ENCODE measurements at places on chromosomes 5 and 9.

DNA sequence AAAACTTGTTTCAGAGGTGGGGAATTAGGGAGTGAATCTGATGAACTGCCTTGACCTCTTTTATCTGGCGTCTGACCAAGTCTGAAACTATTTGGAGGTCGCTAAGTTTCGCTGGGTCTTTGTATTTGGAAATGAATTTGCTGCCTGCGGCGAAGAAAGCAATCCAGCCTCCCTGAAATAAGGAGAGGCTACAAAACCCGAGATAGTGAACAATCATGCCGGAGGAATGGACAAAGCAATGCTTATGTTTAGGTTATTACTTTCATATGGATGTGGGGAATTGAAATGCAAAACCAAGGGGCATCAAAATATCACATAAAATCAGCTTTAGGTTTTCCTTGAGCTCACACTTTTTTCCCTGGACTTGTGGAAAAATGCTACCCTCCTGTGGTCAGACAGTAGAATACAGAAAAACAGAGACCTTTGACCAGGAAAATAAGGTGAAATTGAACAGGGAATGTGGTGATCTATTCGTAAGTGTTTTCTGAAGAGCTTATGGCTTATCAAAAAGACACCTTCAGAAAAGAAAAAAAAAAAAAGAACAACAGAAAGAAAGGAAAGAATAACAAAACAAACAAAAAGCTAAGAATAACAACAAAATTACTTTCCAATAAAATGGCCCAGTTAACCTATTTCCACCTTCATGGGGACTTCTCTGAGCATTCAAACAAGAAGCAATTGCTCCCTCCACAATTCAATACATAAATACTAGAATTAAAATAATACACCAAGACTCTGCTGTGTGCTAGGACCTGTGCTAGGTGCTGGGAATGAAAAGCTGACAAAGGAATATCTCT lies 68.6 kb upstream of the DPYSL3 start:
- DNase-seq: no peak

- no peak for DNase-seq
Measured at GRCh38 chr5:115641948-115642347, 16.1 kb upstream of the TMED7 start.

- no peak for DNase-seq
Measured at GRCh38 chr5:167049771-167050567, 1241.5 kb upstream of the WWC1 start.

- DNase-seq: no peak
Measured at GRCh38 chr9:98529841-98530240, 178.9 kb downstream of the GABBR2 start.

GRCh38 chr5:66410122-66410521 lies 186.1 kb upstream of the MAST4 start:
- DNase-seq: no peak

GRCh38 chr9:93525476-93525875 lies 50.9 kb upstream of the PHF2 start:
- DNase-seq: no peak

DNA sequence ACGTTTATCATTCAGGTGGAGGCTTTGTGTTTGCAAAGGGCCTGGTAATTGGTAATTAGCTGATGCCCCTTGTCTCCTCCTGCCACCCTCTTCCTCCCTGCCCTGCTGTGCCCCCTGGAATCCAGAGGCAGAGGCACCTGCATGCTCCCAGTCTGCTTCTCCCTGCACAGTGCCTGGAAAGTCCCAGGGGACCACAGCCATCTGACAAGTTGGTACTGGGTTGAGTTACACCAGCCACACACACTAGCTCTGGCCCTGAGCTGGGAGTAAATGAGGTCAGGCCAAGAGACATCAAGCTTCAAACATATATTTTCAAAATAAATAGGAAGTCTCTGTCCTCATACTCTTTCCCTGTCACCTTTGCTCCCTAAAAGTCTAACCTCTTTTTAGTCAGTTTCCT lies 56.3 kb downstream of the INSYN2B start:
- DNase-seq: no peak

GRCh38 chr5:8508231-8508630 lies 639.3 kb downstream of the MTRR start:
- DNase-seq: no peak

DNA sequence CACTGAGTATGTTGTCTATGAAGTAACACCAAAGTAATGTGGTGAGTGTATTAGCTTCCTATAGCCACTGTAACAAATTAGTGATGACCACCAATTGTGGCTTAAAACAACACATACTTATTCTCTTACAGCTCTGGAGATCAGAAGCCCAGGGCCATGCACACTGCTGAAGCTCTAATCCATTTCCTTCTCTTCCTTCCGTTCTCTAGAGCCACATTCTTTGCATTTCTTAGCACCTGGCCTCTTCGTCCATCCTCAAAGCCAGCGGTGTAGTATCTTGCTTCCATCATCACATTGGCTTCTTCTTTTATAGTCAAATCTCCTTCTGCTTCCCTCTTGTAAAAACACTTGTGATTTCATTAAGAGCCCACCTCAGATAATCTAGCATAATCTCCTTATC lies 230.3 kb upstream of the RFX3 start:
- no peak for DNase-seq

DNA sequence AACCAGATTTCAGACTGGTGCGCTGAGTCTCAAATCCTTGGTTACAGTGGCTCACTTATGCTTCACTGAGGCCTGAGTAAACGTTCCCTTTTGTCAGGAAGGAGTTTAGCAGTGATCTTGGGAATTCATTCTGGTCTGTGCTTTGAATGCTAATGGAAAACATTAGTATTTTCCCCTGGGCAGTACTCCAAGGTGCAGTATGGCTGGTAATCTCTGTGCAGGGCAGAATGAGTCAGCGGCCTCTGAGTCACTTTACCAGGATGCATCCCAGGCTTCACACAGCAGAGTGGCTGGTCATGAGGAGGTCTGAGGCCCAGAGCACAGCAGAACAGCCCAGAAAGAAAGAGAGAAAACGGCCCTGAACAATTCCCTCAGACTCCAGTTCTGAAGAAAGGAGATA lies 54.0 kb downstream of the PCA3 start:
- no peak for DNase-seq

DNA sequence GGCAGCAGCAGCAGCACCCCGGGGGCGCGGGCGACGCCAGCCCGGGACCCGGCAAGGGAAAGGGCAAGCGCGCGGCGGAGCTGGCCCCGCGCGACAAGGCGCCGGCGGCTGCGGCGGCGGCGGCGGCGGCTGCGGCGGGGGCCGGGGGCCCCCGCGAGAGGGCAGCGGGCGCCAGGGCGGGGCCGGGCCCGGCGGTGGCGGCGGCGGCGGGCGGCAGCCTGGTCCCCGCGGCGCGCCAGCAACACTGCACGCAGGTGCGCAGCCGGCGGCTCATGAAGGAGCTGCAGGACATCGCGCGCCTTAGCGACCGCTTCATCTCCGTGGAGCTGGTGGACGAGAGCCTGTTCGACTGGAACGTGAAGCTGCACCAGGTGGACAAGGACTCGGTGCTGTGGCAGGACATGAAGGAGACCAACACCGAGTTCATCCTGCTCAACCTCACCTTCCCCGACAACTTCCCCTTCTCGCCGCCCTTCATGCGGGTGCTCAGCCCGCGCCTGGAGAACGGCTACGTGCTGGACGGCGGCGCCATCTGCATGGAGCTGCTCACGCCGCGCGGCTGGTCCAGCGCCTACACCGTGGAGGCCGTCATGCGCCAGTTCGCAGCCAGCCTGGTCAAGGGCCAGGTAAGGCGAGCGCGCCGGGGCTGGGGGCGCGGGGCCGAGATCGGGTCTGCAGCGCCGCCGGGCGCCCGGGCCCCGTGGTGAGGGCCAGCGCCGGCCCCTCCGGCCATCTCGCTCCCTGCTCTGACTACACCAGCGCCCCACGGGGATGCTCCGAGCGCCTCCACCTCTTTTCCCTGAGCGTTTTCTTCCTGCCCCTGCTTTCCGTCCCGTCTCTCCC lies at the start of gene UBE2QL1:
UBE2QL1 (plus strand) TSS at position 238 of the 843 bp plus-strand sequence; CDS start at position 273, 35 bp downstream.
- no peak for DNase-seq

GRCh38 chr9:111900151-111900857 lies 3.7 kb downstream of the UGCG start:
- no peak for DNase-seq

DNA sequence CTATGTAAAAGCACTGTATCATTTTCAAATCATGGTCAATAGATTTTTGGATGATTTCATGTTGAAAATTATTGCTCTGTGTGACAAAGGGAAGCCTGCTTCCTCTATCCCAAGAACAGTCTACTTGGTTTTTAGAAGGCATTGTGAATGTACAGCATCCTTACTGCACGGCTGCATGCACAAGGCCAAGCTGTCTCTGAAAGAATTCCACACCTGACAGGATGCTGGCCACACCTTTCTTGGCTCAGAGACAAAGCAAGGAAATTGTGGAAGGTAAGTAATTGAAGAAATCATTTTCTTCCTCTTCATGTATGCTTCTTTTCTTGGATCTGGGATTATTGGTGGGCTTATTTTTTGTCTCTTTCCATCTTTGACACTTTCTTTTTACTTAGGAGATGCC lies 53.7 kb upstream of the VCAN start:
- DNase-seq: no peak

GRCh38 chr5:67659288-67659687 lies 462.7 kb upstream of the CD180 start:
- DNase-seq: no peak

GRCh38 chr5:93257616-93258015 lies 323.4 kb downstream of the NR2F1-AS1 start:
- no peak for DNase-seq

- DNase-seq: no peak
Measured at GRCh38 chr9:92780206-92780605, 15.6 kb upstream of the BICD2 start.

DNA sequence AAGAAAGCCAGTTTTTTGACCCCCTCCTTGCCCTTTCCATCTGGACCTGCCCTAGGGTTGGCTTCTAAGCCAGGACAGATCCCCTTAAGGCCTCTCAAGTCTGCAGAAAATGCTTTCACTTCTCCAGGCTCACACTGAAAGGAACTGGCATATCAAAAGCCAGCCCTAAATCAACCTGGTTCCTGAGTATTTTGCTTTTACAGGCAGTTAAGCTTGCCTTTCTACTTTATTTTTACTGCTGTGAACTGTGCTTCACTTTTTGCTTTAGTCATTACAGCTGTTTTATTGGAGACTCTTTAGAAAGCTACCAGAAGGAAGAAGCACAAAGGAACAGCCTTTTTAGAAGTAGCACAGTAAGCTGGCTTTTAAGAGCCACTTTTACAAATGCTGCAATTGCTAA lies 5.0 kb downstream of the TARS1 start:
- no peak for DNase-seq

DNA sequence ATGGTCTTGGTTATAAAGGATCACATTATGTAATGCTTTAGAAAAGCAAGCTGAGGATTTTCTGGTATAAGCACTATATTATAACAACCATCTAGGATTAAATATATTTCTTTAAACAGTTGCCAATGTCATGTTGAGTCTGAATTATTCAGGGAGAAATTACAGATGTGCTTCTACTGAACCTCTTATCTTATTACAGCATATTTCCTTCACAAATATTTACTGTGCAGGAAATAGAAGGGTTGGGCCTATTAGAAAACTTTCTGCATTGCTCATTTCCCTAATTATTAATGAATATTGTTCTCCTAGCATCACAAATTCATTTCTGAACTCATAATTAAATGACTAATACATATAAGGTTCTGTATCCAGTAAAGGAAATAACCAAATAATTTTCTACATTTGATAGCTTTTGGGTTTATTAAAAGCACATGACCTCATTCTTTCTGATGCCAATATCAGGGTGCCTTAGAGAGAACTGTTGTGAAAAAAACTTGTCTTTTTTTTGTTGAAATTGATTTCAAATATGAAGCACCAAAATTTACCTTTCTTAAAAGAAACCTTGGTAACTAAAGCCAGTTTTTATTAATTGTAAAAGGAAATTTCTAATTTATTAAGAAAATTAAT lies 476.8 kb upstream of the PTGER4 start:
- no peak for DNase-seq

DNA sequence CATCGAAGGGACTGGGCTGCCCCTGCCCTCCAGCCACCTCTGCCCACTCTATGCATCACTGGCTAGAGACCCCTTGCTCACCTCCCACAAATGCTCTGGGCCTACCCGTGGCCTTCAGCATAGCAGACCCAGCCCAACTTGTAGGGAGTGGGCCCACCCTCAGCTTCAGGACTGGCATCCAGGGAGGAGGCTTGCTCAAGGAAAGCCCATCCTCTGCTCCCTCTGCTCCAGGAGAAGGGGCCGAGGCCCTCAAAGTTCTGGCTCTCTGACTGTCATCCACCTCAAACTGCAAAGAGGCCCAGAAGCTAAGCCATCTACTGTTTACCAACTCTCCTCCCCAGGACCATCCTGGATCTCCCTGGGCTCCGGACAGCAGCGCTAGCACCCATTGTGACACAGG lies 84.5 kb downstream of the C5orf15 start:
- DNase-seq: no peak

DNA sequence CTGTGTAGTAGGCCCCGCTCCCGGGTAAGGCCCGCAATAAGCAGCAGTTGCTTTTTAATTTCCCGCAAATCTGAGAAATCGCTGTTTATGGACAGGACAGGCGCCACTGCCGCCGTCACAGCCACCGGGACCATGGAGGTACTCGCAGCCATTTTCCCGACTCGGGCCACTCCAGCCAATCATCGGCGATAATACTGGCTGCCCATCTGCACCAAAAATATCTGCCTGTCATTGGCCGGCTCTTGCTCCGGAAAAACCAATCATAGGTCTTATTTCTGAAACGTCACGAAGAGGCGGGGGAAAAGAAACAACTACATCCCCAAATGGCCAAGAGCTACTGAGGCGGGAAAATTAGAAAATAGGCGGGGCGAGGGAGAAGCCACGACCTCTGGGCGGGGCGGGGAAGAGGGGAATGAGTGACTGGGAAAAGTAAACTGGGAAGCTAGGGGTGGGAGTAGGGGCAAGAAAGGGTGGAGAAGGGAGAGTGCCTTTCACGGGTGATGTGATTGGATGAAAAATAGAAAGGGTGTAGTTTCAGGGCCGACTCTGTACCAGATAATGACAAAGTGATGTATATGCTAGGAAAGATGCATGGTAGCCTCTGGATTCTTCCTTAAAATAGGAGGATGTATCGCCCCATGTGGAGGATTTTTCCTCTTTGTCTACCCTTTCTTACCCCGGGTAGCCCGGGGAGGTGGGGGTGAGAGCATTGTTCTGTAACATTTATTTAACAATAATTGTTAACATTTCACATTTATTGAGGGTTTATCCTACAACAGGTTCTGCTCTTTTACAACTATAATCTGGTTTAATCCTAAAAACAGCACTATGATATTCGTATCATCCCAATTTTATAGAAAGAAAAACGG lies at the start of gene CDC23:
CDC23 (minus strand) TSS at position 163 of the 869 bp plus-strand sequence; CDS start at position 152, 11 bp downstream.
- DNase-seq: peak; percentile 89

DNA sequence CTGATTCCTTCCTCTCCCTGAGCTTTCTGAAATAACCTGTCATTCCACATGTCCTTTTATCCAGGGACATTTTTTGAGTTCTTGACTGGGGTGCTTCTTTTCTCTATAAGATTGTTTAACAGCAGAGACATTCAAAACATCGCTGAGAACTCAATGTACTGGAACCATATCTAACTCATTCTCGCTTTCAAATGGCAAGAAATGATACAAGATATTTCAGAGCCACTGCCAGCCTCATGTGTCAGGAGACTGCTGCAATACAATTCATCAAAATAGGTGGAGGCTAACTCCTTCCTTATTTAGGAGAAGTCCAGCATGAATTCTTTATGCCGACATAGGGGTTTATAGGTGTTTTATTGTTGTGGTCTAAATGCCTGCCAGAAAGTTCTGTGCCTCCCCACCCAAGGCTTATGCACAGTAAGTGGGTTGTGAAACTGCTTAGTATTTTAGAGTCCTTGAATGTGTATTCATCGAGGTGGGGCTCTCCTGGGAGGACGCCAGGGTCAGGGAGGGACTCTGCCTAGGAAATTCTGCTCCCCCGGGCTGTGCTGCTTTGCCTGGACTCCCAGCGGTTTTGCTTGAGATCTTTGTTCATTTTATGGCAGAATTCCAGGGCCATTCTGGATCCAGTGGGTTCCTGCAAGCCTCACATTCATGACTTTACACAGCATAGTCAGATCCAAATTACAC lies 53.9 kb downstream of the ZNF474 start:
- DNase-seq: no peak

Measured in type B pancreatic cell (in vitro differentiated cells).